ENCODE measurements at places on chromosomes 11 and 22. TPM values are rescaled to one million over a fixed set of nuclear protein-coding genes. Genes with fewer than 3 reads are reported as not detected.

GRCh38 chr11:93906486-93906885 is 56.1 kb upstream of the VSTM5 start:
- DNase-seq: no peak

GRCh38 chr22:45905326-45905923 is 71.5 kb downstream of the WNT7B start:
- DNase-seq: no peak

DNA sequence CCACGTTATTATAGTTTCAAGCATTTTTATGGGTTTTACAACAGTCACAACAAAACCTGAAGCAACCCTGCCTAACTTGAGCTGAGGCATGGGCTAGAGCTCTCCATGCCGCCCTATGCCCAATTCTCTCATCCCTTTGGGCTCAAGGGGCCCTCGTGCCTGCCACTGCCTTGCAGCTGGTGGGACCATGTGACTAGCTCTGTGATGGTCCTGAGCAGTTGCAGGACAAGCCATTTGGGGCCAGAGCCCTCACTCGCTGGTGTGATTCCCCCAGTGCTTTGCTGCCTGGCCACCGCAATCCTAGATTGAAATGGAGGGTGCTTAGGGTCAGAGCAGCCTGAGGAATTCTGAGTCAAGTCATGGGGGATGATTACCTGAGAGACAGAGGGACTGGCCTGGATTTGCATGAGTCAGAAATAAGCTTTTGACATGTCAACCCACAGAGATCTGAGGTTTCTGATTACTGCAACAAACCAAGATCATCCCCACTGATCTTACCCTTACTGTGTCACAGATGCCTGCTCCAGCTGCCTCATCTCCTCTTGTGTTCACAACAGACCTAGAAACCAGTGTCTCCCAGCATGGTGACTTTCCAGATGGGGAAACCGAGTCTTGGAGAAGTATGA is 323.7 kb downstream of the BRD1 start:
- DNase-seq: no peak

- DNase-seq: peak; percentile 43
These were observed 595.1 kb downstream of the BUD13 start for GRCh38 chr11:116177521-116178210.

DNA sequence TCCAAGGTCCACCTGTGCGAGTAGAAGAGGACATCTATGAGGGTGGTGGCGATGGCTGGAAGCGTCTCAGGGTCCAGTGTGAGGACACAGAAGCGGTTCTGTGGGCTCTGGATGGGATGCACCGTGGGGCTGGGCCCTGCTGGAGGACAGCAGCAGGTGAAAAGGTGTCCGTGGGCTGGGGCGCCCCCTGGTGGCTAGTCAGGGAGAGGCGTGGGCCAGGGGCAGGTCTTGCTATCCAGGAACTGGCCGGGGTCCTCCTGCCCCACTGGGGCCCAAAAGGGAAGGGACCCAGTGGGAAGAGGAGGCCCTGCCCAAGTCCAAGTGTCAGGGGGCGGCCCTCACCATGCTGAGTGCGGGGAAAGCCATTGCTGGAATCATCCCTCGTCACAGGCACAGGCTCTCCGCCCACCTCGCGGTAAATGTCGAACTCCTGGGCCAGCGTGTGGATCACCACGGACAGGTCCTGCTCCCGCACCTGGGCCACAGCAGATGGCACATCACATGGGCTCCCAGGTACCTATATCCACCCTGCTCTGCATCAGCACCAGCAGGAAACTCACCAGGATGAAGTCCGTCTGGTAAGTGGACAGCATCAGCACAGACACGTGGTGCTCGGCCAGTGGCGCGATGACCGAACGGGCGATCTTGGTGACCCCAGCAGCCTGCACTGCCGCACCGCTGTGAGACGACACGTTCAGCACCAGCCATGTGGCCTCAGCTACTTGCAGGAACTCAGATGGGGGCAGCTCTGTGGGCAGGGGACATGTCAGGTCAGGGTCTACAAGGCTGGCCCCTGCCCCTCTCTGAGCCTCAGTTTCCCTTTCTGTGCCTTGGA is 2.3 kb downstream of the CASTOR1 start:
- DNase-seq: peak; percentile 67

DNA sequence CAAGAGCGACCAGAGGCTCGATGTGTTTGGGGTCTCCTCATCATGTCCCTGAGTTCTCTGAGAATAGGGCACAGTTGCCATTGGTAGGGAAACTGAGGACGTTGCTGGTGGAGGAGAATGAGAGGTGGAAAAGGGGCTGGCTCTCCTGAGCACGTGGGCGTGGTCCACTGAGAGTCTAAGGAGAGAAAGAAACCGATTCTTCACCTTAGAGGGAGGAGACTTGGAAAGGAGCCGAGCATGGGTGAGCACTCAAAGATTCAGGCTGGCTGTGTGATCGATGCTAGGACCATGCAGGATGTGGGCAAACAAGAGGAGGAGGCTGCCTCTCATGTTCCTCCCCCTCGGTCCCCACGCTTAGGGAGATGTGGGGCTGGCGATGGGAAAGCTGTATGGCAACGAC is 19.8 kb upstream of the TLCD5 start:
- no peak for DNase-seq

GRCh38 chr11:117818041-117818873 is 6.3 kb downstream of the FXYD2 start:
- no peak for DNase-seq

GRCh38 chr11:109443052-109443451 is 21.1 kb downstream of the C11orf87 start:
- DNase-seq: no peak

GRCh38 chr11:119957951-119958350 is 180.0 kb downstream of the TRIM29 start:
- DNase-seq: no peak

GRCh38 chr11:128546916-128547315 is 40.4 kb downstream of the ETS1 start:
- no peak for DNase-seq

- DNase-seq: no peak
These were observed 20.3 kb upstream of the MICAL3 start for GRCh38 chr22:18044548-18045271.

- DNase-seq: no peak
These were observed 30.2 kb downstream of the MSANTD4 start for GRCh38 chr11:105991888-105992287.

GRCh38 chr11:70502677-70503467 is 104.5 kb downstream of the CTTN start:
- DNase-seq: no peak

GRCh38 chr11:17917556-17917955 is 95.3 kb downstream of the SERGEF start:
- no peak for DNase-seq

GRCh38 chr11:23846902-23847422 is 649.9 kb upstream of the LUZP2 start:
- DNase-seq: no peak

DNA sequence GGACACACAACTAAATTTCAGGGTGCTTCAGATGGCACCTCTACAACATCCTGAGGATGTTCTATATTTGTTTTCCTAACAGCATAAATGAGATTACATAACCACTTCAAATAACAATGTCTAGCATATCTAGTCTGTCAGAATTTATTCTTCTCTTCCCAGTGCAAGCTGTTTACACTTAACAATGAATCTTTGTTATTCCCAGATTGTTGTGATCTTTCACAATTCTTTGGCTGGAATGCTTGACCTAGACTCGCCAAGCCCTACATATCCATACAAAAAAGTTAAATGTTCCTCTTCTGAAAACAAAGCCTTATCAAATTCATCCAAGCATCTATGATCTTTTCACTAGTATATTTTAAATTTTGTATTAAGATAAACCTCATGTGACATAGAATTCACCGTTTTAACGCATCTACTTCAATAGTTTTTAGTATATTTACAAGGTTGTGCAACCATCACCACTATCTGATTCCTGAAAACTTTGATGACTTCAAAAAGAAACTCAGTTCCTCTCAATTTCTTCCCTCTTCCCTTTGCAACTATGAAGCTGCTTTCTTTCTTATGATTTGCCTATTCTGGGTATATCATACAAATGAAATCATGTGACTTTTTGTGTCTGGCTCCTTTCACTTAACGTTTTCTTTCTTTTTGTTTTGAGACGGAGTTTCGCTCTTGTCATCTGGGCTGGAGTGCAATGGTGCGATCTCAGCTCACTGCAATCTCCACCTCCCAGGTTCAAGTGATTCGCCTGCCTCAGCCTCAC is 61.7 kb upstream of the CHRNA10 start:
- no peak for DNase-seq

DNA sequence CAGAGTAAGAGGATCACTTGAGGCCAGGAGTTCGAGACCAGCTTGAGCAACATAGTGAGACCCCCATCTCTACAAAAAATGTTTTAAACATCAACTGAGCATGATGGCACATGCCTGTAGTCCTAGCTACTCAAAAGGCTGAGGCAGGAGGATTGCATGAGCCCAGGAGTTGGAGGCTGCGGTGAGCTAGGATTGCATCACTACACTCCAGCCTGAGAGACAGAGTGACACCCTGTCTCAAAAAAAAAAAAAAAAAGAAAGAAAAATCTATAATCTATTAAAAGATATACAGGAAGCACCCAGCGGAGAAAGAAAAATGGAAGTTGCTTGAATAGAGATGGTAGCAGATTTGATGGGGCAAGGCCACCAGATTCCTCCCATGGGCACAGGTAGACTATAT is 61.8 kb downstream of the FAM83F start:
- no peak for DNase-seq

- DNase-seq: no peak
These were observed 115.0 kb downstream of the PHF21B start for GRCh38 chr22:44894782-44895181.

DNA sequence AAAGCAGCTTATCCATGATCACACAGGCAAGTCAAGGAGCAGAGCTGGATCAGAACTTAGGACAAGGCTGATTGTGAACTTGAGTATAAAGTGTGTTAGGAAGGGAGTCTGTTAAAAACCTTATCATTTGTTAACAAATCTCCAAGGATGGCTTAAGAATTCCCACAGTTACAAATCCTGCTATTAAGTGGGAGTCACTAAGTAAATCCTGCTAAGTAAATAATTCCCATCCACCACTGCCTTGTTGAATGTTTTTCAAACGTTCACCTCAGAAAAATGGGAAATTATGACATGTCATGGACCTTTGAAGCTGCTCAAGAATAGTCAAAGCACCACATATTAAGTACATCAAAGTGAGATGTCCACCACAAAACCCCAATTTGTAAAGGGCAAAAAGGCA is 88.7 kb downstream of the FAM168A start:
- DNase-seq: no peak

- no peak for DNase-seq
These were observed 3.8 kb downstream of the FJX1 start for GRCh38 chr11:35622070-35622469.

- DNase-seq: no peak
These were observed 1.5 kb downstream of the TBC1D10A start for GRCh38 chr22:30325065-30325720.

GRCh38 chr11:16925561-16926065 is 88.6 kb downstream of the PLEKHA7 start:
- peak; percentile 77 for DNase-seq

- no peak for DNase-seq
These were observed 22.9 kb upstream of the ARHGAP8 start for GRCh38 chr22:44729391-44730021.

GRCh38 chr22:24763872-24764485 is 10.5 kb downstream of the PIWIL3 start:
- DNase-seq: no peak

- no peak for DNase-seq
These were observed 6.5 kb downstream of the APOBEC3A start for GRCh38 chr22:38963872-38964271.

Gene SERPING1
- 50.9 TPM for total RNA-seq

Gene TRPM5
- 0.11 TPM for total RNA-seq

Gene SLC37A2
- total RNA-seq: 1.1 TPM

Gene PKP3
- 28.5 TPM for total RNA-seq

Gene ELF5
- not detected for total RNA-seq

Gene GAL3ST1
- 11.0 TPM for total RNA-seq

Gene POU2AF2
- total RNA-seq: not detected

Gene TSGA10IP
- 1.9 TPM for total RNA-seq

Gene TMPRSS4
- 0.58 TPM for total RNA-seq

Gene MAP4K2
- total RNA-seq: 24.0 TPM

Gene P2RX6
- not detected for total RNA-seq

Gene MRPL23
- 86.0 TPM for total RNA-seq

Gene TMEM123
- total RNA-seq: 82.3 TPM

Gene TMEM191C
- 0.74 TPM for total RNA-seq
